ENCODE measurements at places on chromosomes 7 and 10.
A peak's percentile ranks its signal among the peaks of the same experiment; 100 is the strongest.

DNA sequence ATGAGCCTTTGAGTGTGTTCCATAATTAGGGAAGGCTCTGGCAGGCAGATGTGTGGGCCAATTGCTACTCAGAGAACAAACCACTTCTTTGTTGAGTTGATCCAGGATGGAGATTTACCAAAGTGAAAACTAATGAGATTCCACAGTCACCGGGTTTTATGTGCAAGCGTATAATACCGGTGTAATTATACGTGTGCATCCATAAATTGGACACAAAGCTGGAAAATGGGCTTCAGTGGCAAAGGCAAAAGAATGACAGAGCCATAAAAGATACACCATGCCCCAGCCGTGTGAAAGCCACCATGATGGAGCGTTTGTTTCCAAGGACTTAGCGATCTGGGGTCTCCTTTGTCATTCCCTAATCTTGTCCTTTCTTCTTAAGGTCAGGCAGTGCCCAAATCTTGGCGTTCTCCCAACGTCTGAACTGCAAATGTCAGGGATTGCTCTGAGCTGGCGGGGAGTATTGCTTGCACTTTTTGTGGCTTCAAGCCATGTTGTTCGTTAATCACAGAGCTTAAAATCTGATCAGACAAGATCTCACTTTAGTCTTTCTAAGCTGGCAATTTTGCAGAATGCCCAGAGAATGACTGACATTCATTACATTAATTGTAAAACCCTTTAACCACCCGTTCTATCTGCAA is 70.1 kb downstream of the NPTX2 start:
- DNase-seq = no peak

- no peak for DNase-seq
Measured at GRCh38 chr10:4159173-4159572, 374.2 kb upstream of the KLF6 start.

DNA sequence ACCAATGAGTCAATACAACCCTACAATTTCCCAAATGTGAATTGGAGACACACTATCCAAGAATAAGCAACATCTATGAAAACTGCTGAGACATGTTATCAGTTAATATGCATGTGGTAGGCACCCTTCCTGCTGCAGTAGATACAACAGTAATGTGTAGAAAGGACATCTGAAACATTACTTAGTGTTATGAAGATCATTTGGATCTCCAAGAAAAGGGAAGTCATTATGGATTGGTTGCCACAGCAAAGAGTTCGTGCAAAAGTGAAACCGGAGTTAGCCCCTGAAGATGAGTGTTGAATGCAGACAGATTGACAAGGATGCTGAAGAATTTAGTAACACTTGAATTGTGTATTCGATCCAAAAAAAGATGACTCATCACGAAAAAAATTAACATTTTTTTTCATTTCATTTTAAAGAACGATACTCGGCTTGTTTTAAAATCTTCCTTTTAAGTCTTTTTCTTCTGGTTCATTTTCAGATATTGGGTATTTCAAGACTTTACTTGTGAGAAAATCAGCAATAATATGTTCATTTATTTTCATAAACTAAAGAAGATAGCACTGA is 322.4 kb upstream of the KLF6 start:
- DNase-seq = no peak

DNA sequence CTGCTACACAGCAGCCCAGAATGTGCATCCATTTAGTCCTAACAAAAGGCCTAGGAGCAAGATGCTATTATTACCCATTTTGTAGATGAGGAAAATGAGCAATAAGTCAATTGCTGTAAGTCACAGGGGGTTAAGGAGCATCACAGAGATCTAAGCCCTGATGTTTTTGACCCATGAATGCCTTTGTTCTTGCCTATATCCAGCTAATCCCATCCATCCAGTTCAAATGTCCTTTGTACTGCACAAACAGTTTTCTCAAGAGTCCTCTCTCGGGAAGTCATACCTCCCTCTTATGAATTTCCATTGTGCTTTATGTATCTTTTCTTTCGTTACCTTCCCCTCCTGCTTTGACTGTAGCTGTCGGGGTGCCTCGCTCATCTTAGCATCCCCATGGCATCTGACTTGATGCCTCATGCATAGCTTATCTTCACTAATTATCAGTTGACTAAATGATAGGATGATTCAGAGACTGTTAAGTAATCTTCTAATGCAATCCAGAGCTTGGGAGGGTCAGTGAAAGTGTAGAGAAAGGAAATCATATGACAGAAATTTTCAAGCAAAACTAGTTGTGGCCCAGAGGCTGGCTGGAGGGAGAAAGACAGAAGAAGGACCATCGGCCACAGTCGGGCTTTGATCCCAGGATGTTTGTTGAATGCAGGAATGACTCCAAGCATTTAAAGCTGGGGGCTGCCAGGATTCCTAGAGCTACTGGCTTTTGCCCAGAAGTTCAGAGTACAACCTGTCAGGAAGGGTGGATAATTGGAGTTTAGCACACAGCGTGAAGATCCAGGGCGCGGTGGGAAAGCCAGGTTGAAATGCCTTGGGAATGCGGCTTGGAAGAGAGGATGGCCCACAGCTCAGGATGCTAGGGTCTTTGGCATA is 23.5 kb downstream of the BLVRA start:
- no peak for DNase-seq

DNA sequence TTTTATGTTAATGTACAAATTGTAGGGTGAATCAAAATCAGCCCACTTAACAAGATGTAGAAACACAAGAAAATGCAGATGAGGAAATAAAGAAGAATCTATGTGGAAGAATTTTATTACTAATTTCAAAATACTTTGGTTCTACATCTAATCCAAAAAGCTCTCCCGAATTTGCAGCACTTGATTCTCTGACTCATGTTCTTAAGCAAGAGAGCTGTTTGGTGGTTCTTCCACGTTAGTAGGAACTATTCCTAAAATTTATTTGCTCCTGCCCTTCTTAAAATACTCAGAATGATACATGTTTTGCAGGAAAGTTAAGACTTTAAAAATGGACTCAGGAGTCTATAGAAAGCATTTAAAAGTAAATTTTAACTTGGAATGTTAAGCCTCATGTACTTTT is 91.8 kb downstream of the ZMYND11 start:
- DNase-seq = no peak

DNA sequence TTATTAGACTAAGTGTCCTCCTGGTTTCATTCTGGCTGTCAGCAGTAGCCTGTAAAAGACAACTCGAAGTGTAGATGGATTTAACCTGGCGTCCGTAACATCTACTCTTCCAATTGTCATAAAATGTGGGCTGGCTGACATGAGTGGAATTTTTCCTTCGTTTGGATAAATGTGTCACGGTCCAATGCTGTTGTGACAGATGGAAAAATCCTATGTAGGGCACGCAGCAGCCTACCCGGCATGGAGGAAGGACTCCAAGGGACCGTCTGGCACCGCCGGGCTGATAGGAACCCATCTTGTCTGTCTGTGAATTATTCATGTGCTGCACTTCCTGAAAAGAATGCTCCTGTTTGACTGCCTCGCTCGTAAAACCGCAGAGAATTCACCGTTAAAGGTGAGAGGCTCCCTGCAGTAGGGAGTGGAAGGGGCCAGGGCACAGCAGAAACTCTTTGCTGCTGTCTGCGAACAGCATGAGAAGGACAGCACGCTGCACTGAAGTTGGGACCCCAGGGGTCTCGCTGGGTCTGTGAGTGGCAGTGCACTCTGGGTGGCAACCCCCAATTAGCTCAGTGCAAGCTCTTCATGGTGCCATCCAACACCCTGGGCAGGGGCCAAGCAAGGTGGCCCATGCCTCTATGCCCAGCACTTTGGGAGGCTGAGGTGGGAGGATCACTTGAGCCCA is 1.6 kb upstream of the ORAI2 start:
- DNase-seq = no peak

- DNase-seq = no peak
Measured at GRCh38 chr7:73429622-73430505, 3.7 kb upstream of the FZD9 start.

- DNase-seq = no peak
Measured at GRCh38 chr10:116085323-116085722, 187.7 kb downstream of the GFRA1 start.

GRCh38 chr7:151839451-151839921 is 37.4 kb downstream of the PRKAG2 start:
- no peak for DNase-seq

GRCh38 chr7:158917818-158918217 is 61.5 kb downstream of the DYNC2I1 start:
- no peak for DNase-seq

DNA sequence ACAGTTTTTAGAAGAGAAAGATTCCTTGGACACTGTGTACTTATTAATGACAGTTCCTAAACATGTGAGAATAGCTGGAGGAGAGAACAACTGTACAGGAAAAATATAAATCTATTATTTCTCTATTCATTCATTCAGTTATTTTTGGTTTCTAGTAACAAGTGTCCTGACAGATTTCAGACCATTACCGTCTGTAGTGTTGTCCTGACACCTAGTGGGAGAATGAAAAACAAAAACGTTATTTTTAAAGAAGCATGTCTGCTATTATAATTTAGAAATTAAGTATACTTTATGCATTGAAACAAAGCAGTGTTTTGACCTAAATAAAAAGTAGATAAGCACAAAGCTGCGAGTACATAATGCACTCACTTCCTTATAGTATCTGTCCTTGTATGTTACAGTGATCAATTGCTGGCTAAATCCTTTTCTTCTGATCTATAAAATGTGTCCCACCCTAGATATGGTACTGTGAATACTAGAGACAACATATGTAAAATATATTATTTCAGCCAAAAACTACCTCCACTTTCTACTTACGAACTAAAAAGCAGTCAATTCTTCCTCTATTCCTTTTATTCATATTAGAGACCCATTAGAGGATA is 575.6 kb downstream of the ARL4A start:
- DNase-seq = peak; percentile 19

GRCh38 chr7:22444181-22444971 is 55.6 kb downstream of the STEAP1B start:
- no peak for DNase-seq

DNA sequence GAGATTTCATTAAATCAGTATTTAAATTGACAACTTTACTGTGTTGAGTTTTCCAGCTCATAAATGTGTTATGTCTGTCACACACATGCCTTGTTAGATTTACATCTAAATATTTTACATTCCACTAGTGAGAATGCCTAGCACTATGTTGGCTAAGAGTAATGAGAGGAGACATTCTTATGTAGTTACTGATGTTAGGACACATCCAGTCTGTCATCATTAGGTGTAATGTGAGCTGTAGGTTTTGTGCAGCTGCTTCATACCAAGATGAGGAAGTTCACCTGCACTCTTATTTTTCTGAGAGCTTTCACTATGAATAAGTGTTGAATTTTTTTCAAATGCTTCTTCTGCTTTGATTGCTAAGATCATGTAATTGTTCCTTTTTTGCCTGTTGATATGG is 218.0 kb upstream of the IGFBP3 start:
- DNase-seq = no peak

- DNase-seq = no peak
Measured at GRCh38 chr7:93973134-93973533, 31.0 kb downstream of the BET1 start.

All from NCI-H1417 treated with DMSO at 0.1 percent for 48 hours (cell line).